Astrocyte (in vitro differentiated cells and primary cell): ENCODE measurements at places on chromosomes 11 and 22. TPM values are rescaled to one million over a fixed set of nuclear protein-coding genes. Genes with fewer than 3 reads are reported as not detected.

- no peak for DNase-seq
- H3K4me1 ChIP-seq = peaks cover 14% of the 10 kb centered on the region
- no peak overlapping the region for H3K27ac ChIP-seq
- H3K27me3 ChIP-seq = no peaks in the 10 kb centered on the region
- peaks cover 28% of the 10 kb centered on the region for H3K36me3 ChIP-seq
- no peak overlapping the region for H3K4me3 ChIP-seq
These were observed 64.5 kb upstream of the SCUBE2 start for GRCh38 chr11:9155930-9156329.

TIMP3 gene
- 145 and 158 TPM in 2 replicates for total RNA-seq

OR8I2 gene
- not detected in 2 replicates for total RNA-seq

- peak; percentile 35 for DNase-seq
- peaks cover 8% of the 10 kb centered on the region for H3K36me3 ChIP-seq
- no peaks in the 10 kb centered on the region for H3K27me3 ChIP-seq
- H3K27ac ChIP-seq = peak overlapping the region; percentile 28
- H3K4me1 ChIP-seq = peaks cover 12% of the 10 kb centered on the region
These were observed 10.5 kb downstream of the EMSY start for GRCh38 chr11:76455331-76455730.

DNA sequence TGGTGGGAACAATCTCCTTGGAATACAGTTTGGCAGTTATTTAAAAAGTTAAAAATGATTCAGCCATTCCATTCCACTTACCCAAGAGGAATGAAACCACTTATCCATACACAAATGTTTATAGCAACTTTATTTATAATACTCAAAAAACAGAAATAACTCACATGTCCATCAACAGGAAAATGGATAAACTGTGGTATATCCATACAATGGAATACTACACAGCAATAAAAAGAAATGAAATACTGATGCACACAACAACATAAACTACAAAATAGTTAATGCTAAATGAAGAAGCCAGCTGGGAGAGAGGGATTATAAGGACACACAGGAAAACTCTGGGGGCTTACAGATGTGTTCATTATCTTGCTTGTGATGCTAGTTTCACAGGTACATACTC is 64.7 kb downstream of the FCHSD2 start:
- no peak overlapping the region for H3K4me3 ChIP-seq
- H3K36me3 ChIP-seq = peaks cover 3% of the 10 kb centered on the region
- no peak overlapping the region for H3K27ac ChIP-seq
- no peaks in the 10 kb centered on the region for H3K4me1 ChIP-seq
- no peak for DNase-seq
- no peaks in the 10 kb centered on the region for H3K27me3 ChIP-seq

NPAS4 gene
- total RNA-seq = 0.20 and 0.50 TPM in 2 replicates

TCN1 gene
- total RNA-seq = 0.45 TPM in 1 of 2 replicates, not detected in the other

DNA sequence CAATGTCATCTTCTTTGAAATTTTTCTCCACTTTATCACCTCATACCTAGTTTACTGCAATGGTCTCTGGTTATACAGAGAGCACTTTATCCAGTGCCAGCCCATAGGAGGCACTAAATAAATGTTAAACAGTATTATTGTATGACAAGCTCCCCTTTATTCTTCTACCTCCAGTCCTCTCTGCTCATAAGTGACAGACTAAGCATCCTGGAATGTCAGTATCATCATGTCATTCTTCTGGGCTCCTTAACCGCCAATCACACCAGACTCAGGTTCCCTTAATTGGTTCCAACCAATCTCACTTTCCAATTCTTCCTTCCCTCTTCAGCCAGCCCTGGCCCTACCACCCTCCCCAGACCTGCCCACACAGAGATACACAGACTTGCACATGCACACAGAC is 93.1 kb downstream of the RPL27A start:
- peaks cover 40% of the 10 kb centered on the region for H3K4me1 ChIP-seq
- H3K27ac ChIP-seq = no peak overlapping the region
- peaks cover 5% of the 10 kb centered on the region for H3K36me3 ChIP-seq
- no peak overlapping the region for H3K4me3 ChIP-seq
- no peak for DNase-seq
- no peaks in the 10 kb centered on the region for H3K27me3 ChIP-seq

DNA sequence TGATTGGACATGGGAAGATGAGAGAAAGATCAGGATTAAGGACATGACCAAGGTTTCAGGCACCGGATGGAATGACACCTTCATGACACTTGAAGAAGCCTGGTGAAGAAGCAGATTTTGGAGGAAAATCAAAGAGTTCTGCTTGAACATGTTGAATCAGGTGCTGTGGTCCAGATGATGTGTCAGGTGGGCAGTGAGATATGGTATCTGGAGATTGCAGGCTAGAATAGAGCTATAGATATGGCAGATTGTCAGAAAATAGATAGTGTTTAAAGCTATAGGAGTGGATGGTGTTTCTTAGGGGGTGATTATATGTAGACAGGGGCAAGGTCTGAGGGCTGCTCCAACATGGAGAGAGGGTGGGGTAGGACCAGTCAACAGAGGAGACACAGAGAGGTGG is 40.2 kb downstream of the PANX1 start:
- no peaks in the 10 kb centered on the region for H3K36me3 ChIP-seq
- H3K27me3 ChIP-seq = no peaks in the 10 kb centered on the region
- H3K4me1 ChIP-seq = no peaks in the 10 kb centered on the region
- DNase-seq = no peak

RNF141 gene
- 25.4 and 31.2 TPM in 2 replicates for total RNA-seq

PRDX5 gene
- 243 and 263 TPM in 2 replicates for total RNA-seq

DNA sequence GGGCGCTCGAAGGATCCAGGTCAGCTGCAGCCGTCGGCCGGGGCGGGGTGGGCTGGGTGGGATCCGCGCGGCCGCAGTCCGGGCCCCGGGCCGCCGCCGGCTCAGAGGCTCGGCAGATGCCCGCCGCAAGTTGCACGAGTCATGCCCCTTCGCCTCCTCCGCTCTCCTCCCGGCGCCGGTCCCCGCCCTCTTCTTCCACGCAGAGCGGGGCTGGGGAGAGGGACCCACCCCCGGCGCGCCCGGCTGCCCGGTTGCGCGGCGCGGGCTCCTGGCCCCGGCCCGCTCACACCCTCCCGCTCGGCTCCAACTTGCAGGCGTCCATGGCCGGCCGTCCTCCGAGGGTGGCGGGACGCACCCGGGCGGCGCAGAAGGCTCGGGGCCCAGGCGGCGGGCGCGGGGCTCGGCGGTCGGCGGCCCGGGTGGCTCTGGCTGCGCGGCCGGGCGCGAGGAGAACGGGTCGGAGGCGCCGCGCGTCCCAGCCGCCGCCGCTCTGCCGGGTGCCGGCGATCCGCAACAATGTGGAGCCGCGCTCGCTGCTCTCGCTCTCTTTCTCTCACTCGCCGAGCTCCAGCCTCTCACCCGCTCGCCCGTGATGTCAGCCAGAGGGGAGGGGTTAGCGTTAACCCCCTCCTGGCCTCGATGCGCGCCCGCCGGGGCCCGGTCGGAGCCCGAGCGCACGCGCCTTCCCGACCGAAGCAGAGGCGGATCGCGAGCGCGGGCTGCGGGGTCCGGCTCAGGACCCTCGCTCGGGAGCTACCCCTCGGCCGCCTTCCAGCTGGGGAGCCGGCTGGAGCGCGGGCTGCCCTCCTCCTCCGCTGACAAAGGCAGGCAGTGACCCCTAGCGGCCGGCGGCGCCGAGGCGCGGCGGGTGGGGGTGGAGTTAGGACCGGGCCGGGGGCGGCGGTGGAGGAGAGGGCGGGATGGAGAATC is at the start of gene NECTIN1:
NECTIN1 (minus strand) TSS at position 550 of the 930 bp plus-strand sequence. CDS start 647 bp downstream, outside the sequence.
- peak within 1 kb of the TSS; percentile 71 for H3K4me3 ChIP-seq
- H3K36me3 ChIP-seq = no peaks in the 10 kb centered on the region
- H3K27me3 ChIP-seq = peaks cover 4% of the 10 kb centered on the region

CCDC81 gene
- total RNA-seq = 4.3 and 4.5 TPM in 2 replicates

- no peaks in the 10 kb centered on the region for H3K36me3 ChIP-seq
- H3K4me1 ChIP-seq = no peaks in the 10 kb centered on the region
- no peak overlapping the region for H3K4me3 ChIP-seq
These were observed 605.8 kb downstream of the TBC1D22A start for GRCh38 chr22:47367993-47368945.

DNA sequence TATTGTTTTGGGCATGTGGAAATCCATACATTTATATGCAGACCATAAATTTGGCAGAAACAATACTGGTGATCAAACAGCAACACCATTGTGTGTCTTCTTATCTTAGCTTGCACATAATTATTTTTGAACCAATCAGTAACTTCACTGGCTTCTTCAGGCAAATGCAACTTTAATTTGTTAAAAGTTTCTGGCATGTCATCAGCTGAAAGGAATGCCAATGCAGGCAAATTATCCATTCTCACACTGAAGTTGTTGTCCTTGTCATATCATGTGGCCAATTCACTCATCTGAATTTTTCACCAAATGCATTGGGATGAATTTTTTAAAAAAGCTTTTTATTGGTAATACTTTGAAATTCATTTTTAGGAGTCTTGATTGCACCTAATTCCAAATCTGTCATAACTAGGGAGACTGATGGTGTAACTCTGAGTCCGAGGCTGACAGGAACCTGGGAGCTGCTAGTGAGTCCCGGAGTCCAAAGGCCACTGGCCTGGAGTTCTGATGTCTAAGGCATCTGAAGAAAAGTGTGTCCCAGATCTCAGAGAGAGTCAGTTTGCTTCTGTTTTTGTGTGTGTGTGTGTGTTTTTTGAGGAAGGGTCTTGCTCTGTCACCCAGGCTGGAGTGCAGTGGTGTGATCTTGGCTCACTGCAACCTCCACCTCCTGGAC is 17.4 kb upstream of the OR10V1 start:
- H3K4me1 ChIP-seq = no peaks in the 10 kb centered on the region
- H3K27ac ChIP-seq = no peak overlapping the region
- DNase-seq = no peak
- H3K4me3 ChIP-seq = no peak overlapping the region
- H3K36me3 ChIP-seq = no peaks in the 10 kb centered on the region

MPPED2 gene
- 1.1 and 1.6 TPM in 2 replicates for total RNA-seq

DNA sequence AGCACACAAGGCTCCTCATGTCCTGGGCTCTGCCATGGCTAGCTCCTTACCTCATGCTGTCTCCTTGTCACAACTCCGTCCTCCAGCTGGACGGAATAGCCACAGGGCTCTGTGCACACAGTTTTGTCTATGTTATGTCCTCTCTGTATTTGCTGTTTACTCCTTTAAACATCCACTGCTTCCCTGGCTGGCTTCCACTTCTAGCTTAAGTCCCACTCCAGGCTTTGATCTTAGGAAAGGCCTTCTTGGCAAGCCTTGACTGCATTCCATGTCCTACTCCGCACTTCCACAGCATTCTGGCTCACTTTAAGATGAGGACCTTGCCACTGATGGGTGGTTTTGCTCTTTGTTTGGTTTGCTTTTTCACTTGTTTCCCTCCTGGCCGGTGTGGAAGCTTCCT is 22.9 kb upstream of the ROBO3 start:
- no peak overlapping the region for H3K4me3 ChIP-seq
- no peak overlapping the region for H3K27ac ChIP-seq
- peaks cover 93% of the 10 kb centered on the region for H3K27me3 ChIP-seq
- peaks cover 13% of the 10 kb centered on the region for H3K4me1 ChIP-seq
- DNase-seq = no peak

LARGE1 gene
- total RNA-seq = 88.9 and 92.6 TPM in 2 replicates

PGA5 gene
- total RNA-seq = 0.79 and 1.4 TPM in 2 replicates

LGALS12 gene
- total RNA-seq = not detected in 2 replicates

GRCh38 chr11:7473717-7474116 is 11.6 kb upstream of the OLFML1 start:
- H3K27ac ChIP-seq = no peak overlapping the region
- H3K36me3 ChIP-seq = no peaks in the 10 kb centered on the region
- H3K4me1 ChIP-seq = no peaks in the 10 kb centered on the region
- no peak overlapping the region for H3K4me3 ChIP-seq

- H3K4me3 ChIP-seq = no peak overlapping the region
- peak; percentile 86 for DNase-seq
- H3K4me1 ChIP-seq = peaks cover 52% of the 10 kb centered on the region
- H3K27me3 ChIP-seq = no peaks in the 10 kb centered on the region
- no peaks in the 10 kb centered on the region for H3K36me3 ChIP-seq
- peak overlapping the region; percentile 94 for H3K27ac ChIP-seq
These were observed 7.8 kb downstream of the MYEOV start for GRCh38 chr11:69301455-69302401.

GRCh38 chr11:79026803-79027445 is 413.9 kb downstream of the TENM4 start:
- H3K4me3 ChIP-seq = no peak overlapping the region
- H3K27ac ChIP-seq = no peak overlapping the region
- no peaks in the 10 kb centered on the region for H3K36me3 ChIP-seq

DNA sequence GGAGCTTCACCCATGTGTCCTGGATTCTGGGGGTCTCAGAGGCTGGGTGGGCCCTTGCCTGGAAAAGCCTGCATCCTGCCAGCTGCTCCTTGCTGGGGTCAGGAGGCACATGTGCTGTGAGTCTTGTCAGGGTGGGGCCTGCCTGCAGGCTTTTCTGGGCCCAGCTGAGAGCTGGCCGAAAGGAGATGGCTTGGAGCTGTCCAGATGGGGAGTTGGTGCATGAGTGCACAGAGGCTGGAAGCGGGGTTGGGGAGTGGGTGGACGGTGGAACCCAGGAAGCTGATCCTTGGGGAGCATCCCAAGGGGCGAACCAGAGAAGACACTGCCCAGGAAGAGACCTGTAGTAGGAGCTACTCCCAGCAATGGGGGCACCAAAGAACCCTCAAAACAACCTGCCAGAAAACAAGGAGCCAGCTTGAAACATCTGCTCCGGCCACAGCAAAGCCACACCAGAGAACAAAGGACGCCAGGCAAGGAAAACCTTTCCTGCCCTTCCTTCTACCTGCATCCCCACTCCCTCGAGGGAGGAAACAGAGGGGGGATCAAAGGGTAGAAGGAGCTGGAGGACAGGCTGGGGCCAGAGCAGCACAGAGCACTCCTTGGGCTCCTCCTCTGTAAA is 8.2 kb upstream of the KCTD17 start:
- no peak overlapping the region for H3K27ac ChIP-seq
- no peaks in the 10 kb centered on the region for H3K36me3 ChIP-seq
- DNase-seq = no peak
- no peaks in the 10 kb centered on the region for H3K4me1 ChIP-seq
- H3K4me3 ChIP-seq = no peak overlapping the region

FAR1 gene
- total RNA-seq = 83.5 and 100 TPM in 2 replicates

APOA4 gene
- total RNA-seq = not detected in 2 replicates

DNA sequence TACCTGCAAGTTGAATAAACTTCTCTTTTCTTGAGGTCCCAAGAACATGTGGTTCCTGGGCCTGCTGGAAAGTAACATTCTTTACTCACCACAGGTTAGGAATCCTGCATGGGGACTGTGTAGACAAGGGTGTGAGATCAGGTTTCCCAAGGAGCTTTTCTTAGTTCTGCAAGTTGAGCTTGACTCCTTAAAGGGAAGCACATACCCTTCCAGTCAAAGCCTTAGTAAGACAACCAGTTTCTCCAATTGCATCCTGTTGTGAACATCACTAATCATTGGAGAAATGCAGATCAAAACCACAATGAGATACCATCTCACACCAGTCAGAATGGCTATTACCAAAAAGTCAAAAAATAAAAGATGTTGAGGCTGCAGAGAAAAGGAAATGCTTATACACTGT is 48.3 kb upstream of the PAK1 start:
- H3K36me3 ChIP-seq = no peaks in the 10 kb centered on the region
- H3K4me3 ChIP-seq = no peak overlapping the region
- peak; percentile 94 for DNase-seq
- H3K4me1 ChIP-seq = no peaks in the 10 kb centered on the region

- no peaks in the 10 kb centered on the region for H3K27me3 ChIP-seq
- H3K4me1 ChIP-seq = no peaks in the 10 kb centered on the region
- H3K27ac ChIP-seq = no peak overlapping the region
These were observed 83.1 kb upstream of the MTNR1B start for GRCh38 chr11:92886243-92886905.

- no peak within 1 kb of the TSS for H3K27ac ChIP-seq
- H3K27me3 ChIP-seq = peaks cover 4% of the 10 kb centered on the region
- peak within 1 kb of the TSS; percentile 48 for H3K4me3 ChIP-seq
- DNase-seq = no peak
- H3K36me3 ChIP-seq = peaks cover 3% of the 10 kb centered on the region
These were observed at the start of gene MAPK8IP1 for GRCh38 chr11:45885274-45885920. Gene MAPK8IP1 (plus strand): TSS chr11:45885651. CDS start chr11:45885821, 170 bp downstream.

OR5M3 gene
- not detected in 2 replicates for total RNA-seq
